ENCODE measurements at places on chromosomes 16 and 17. TPM values are rescaled to one million over a fixed set of nuclear protein-coding genes. Genes with fewer than 3 reads are reported as not detected.

GRCh38 chr16:15770107-15770506 is 86.7 kb downstream of the MYH11 start:
- no peak for DNase-seq

GRCh38 chr17:19346351-19347255 is 15.9 kb downstream of the B9D1 start:
- no peak for DNase-seq

FSCN2 gene
- total RNA-seq, result 0.51 TPM

RNF222 gene
- 0.80 TPM for total RNA-seq

DNA sequence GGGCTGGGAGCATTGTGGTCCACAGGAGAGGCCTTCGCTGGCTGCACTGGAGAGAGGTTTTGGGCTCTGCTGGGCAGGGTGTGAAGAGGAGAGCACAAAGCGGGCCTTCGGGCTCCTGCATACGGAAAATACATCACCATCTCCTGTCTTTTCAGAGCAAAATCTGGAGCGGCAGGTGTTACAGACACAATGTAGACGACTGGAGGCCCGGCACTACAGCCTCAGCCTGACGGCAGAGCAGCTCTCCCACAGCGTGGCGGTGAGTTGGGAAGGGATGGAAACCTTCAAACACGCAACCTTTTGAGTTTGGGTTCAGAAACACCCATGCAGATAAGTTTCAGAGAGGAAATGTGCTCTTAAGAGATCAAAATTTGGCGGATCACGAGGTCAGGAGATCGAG is 17.9 kb downstream of the GINS2 start:
- DNase-seq, result no peak

ZNF423 gene
- 0.22 TPM for total RNA-seq

- DNase-seq, result no peak
Observed at GRCh38 chr16:10296956-10297340, 88.9 kb upstream of the ATF7IP2 start.

GRCh38 chr16:20918486-20919239 is 18.1 kb downstream of the LYRM1 start:
- DNase-seq, result no peak

DNA sequence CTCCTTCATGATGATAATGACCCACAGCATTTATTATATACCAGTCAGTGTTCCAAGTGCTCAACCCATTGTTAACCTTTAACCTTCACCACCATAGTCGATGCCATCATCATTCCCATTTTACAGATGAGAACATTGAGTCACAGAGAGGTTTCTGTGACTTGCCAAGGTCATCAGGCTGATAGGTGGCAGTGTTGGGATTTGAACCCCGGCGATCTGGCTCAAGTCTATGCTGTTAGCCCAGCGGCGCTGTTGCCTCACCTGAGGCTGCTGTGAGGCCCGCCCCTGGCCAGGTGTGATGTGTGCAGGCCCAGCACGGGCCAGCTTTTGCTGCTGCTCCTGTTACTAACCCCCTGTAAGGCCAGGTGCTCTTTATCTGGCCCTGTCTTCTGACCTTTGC is 101.2 kb downstream of the OR1D5 start:
- no peak for DNase-seq

- no peak for DNase-seq
Observed at GRCh38 chr17:56896968-56897359, 16.9 kb downstream of the TRIM25 start.

- DNase-seq, result no peak
Observed at GRCh38 chr17:44085908-44086307, 15.4 kb downstream of the G6PC3 start.

KRT32 gene
- not detected for total RNA-seq

SLC4A1 gene
- total RNA-seq, result not detected

GRCh38 chr16:83137894-83138293 is 511.1 kb downstream of the CDH13 start:
- no peak for DNase-seq

GRCh38 chr17:37592291-37592690 is 16.9 kb downstream of the SYNRG start:
- DNase-seq, result no peak

MPV17L gene
- total RNA-seq, result 2.2 TPM

All from epithelial cell of proximal tubule (primary cell).